ENCODE measurements at places on chromosomes 6 and 20. TPM values are rescaled to one million over a fixed set of nuclear protein-coding genes. Genes with fewer than 3 reads are reported as not detected.
A peak's percentile ranks its signal among the peaks of the same experiment; 100 is the strongest.

Gene HCRTR2
- total RNA-seq = not detected

Gene TCF21
- 0.61 TPM for total RNA-seq

Gene TRERF1
- 13.8 TPM for total RNA-seq

Gene GRM1
- not detected for total RNA-seq

Gene PTPRK
- 14.9 TPM for total RNA-seq

Gene PTPN1
- 27.7 TPM for total RNA-seq

Gene EYA4
- 0.09 TPM for total RNA-seq

Gene PNLDC1
- not detected for total RNA-seq

Gene TFAP2D
- total RNA-seq = not detected

Gene DYNLT2
- 0.94 TPM for total RNA-seq

Gene MYLK4
- total RNA-seq = 1.9 TPM

Gene UNC5CL
- 1.2 TPM for total RNA-seq

Gene CDH4
- 0.21 TPM for total RNA-seq

Gene EFCAB8
- total RNA-seq = not detected

DNA sequence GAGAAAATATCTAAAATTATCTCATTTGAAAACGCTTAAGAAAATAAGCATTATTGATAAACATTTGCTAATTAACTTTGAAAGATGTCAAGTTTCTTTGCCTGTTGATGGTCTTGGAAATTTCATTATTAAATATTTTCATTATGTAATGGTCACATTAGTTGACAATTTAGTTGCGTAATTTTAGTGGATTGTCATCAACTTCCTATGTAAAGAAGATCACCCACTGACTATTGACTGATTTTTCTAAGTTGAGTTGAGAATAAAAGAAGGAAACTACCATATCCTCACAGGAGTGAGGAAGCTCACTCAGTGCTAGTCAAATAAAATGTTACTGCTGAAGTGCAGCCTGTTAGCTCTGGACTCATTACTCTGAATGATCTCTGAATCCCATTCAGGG lies 79.9 kb upstream of the LY86 start:
- DNase-seq = no peak

DNA sequence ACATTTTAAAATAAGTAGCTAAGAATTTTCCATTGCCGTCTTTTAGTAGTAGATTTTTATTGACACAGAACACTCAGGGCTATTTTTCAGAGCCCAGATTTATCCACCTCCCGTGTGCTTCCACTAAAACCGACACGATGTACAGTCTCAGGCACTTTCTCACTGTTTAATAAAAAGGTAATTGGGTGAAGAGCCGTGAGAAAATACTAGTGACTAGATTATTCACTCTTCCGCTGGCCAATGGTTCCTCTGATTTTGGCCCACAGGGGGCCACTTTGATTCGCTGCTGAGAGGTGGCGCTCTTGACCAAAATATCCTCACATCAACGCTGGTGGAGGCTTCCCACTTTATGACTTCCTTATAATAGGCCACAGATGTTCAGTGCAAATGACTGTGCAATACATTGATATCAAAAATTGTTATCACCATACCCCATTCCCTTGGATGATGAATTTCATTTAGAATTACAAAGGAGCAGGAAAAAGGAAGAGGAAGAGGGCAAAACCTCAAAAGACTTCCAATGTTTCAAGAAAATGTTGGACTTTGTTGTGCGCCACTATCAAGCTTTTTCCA lies 12.3 kb upstream of the HDDC2 start:
- DNase-seq = peak; percentile 4

DNA sequence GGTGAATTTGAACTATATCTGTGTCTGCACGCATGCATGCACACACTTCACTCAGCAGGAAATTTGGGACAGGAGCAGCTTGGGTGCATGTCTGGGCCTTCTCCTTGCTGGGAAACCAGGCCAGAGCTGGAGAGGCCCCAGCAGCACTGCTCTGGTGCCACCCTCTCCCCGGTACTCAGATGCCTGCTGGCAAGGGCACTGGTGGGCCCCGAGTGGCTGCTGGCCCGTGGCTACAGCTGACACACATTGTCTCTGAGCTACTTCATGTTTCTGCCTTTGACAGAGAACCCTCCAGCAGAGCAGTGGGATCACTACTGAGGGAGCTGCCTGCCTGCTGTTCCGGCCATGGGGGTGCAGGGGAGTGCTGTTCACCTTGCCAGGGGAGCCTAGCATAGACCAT lies 37.5 kb downstream of the DLGAP4 start:
- DNase-seq = no peak

GRCh38 chr6:71333697-71334096 lies 45.1 kb downstream of the OGFRL1 start:
- no peak for DNase-seq

DNA sequence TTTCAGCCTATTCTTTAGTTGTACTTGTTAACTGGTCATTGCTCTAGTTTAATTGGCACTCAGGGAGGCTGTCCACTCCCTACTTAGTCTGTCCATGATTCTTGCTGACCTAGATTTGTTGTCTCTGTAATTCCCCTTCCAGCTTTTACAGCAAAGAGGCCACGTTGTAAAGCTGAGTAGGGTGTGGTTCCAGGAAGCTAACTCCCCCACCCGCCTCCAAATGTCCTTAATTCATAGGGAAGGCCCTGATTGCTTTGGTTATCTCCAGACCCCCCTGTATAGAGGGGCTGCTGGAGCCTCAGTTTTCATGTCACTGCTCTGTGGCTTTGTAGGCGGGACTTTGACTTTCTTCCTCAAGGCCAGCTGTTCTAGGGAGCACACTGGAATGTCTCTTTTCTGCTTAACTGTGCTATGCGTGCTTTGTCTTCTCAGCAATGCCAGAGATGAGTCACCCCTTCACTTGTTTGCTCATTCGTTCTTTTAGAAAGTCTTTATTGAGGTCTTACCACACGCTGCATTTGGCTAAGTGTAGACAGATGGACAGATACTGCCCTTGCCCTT lies 175.1 kb upstream of the JAG1 start:
- DNase-seq = no peak

- no peak for DNase-seq
Observed at GRCh38 chr6:122012578-122012977, 386.9 kb upstream of the HSF2 start.

- DNase-seq = no peak
Observed at GRCh38 chr6:1409774-1410465, 20.5 kb downstream of the FOXF2 start.

GRCh38 chr20:41358717-41359116 lies 7.9 kb downstream of the EMILIN3 start:
- DNase-seq = no peak

GRCh38 chr20:3706774-3707507 lies 5.5 kb downstream of the SIGLEC1 start:
- DNase-seq = no peak

GRCh38 chr6:157432231-157432891 lies 51.4 kb downstream of the ZDHHC14 start:
- no peak for DNase-seq

DNA sequence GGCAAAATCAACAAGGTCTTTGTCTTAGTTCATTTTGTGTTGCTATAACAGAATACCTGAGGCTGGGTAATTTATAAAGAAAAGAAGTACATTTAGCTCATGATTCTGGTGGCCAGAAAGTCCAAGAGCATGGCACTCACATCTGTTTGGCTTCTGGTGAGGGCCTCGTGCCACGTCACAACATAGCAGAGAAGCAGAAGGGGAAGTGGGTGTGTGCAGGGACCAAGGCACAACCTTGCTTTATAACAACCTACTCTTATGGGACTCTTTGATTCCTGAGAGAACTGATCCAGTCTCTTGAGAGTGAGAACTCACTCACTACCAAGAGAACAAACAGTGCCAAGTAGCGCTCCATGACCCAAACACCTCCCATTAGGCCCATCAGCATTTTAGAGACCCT lies 25.4 kb downstream of the GABRR2 start:
- no peak for DNase-seq

GRCh38 chr6:106473812-106474211 lies 113.3 kb downstream of the CRYBG1 start:
- no peak for DNase-seq

DNA sequence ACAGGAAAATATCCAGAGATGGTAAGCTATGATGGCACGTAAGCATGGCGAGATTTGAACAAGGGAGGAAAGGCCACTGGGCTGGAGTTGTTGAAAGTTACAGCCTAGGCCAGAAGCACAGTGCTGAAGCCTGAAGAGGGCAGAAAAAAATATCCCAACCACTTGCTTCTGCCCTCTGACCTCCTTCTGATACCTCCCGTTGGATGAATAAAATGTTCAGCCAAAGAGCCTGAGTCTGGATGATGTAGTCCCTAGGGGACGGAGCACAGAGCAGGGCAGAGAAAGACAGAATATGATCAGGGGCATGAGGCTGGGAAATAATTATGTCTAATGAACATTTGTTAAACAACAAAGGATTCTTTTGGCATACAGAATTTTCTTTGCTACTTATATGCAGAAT lies 19.7 kb downstream of the KLHL31 start:
- DNase-seq = no peak

DNA sequence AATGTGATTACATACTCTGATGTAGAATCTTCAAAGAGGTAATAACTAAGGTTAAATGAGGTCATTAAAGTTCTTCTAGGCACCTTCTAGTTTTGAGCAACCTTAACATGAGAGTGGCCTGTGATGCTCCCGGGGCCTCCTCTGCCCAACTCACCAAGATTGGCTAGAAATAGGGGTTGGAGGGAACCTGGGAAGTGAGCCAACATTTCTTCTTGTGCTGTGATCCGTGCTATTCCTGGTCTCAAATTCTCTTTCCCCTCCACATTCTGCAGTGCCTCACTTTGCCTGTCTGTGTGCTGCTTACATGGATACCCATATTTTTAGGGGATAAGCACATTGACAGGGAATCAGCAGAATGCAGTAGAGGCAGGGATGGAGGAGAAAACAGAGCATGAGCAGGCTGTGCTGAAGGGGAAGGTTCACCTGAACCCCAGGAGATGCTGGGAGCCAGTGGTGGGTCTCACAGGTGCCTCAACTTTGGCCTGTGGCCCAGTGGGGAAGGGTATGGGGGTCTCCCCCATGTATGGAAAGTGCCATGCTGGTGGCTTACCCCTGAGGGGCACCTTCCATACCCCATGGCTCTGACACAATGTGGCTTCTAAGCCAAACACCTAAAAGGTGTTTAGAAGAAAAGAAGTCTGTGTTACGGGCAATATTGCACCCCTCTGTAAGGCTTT lies 164.7 kb upstream of the CHD6 start:
- DNase-seq = no peak

DNA sequence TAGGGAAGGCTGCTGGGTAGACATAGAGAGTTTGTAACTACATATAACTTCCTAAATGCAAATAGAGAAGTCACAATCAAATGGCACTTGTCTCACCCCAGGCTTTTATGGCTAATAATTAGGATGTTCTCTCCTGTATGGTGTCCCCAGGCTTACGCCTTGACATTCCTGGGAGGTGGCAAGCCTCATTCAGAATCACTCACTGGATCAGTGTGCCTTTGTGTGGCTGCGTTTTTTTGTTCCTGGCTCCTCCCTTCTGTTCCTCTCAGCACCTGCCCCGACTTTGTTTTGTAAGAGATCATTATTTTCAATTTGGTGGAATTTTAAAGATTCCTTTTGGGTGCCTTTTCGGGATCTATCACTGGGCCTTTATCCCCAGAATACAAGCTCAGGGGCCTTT lies 5.7 kb downstream of the LAMP5 start:
- no peak for DNase-seq

- no peak for DNase-seq
Observed at GRCh38 chr6:90249034-90249433, 47.6 kb downstream of the BACH2 start.

DNA sequence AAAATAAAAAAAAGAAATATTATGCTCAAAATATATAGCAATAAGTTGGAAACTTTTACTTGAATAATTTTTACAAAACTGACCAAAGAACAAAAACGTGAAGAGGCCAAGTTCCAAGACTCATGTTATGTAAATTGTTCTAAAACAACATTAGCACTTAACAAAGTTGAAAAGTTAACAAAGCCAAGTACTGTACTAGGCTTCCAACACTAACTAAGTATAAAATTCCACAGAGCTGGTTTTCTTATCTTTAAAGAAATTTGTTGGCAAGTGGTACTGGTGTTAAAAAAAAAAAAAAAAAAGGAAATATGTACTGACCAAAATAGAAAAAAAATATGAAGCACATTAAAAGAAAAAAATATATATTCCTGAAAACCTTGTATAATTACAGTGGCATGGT lies 127.8 kb downstream of the SLC16A10 start:
- no peak for DNase-seq

- DNase-seq = no peak
Observed at GRCh38 chr6:133101790-133102189, 139.4 kb upstream of the EYA4 start.

DNA sequence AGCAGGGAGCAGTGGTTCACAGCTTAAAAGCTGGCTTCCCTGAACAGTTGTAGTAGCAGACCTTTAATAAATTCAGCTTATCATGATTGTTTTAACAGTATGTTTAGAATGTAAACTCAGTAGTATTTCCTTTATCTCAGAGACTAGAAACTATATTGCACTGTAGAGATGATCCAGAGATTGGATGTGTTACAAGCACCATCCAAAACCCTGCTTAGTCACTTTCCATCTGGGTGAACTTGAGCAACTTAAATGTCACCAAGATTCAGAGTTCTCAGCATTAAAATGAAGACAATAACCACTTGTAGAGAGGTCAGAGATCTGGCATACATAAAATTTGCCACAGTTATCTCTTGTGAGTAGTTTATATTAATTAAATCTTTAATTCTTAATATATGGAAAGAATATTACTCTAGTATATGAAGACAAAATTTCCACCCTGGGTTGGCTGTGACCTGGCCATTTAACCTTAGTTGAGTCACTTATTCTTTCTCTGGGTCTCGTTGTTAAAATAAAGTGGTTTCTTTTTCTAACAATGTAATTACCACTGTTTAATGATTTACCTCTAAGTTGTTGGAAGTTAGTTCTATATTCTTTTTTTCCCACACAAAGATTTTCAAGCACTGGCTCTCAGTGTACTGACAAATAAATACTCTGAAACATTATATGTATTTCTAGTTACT lies 239.2 kb upstream of the FKBP1C start:
- no peak for DNase-seq

GRCh38 chr6:108896111-108896661 lies 48.0 kb downstream of the ARMC2 start:
- no peak for DNase-seq

DNA sequence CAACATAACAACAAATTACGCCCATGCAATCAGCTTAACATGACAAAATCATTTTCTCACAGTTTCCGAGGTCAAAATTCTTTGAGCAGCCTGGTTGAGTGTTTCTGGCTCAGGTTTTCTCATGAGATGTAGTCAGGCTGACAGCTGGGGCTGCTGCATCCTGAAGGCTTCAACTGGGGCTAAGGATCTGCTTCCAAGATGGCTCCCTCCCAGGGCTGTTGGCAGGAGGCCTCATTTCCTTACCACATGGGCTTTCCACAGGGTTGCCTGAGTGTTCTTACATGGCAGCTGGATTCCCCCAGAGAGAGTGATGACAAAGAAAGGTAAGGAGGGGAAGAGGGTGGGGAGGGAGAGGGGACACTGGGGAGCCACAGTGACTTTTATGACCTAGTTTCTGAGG lies 63.1 kb upstream of the NNAT start:
- no peak for DNase-seq
